ENCODE measurements at places on chromosomes 2 and 18.

- no peak for DNase-seq
Observed at GRCh38 chr2:230751062-230751461, 38.4 kb downstream of the CAB39 start.

GRCh38 chr2:52404866-52405265 lies 1362.7 kb upstream of the CHAC2 start:
- no peak for DNase-seq

GRCh38 chr2:99850084-99850710 lies 292.2 kb downstream of the AFF3 start:
- DNase-seq, result no peak

DNA sequence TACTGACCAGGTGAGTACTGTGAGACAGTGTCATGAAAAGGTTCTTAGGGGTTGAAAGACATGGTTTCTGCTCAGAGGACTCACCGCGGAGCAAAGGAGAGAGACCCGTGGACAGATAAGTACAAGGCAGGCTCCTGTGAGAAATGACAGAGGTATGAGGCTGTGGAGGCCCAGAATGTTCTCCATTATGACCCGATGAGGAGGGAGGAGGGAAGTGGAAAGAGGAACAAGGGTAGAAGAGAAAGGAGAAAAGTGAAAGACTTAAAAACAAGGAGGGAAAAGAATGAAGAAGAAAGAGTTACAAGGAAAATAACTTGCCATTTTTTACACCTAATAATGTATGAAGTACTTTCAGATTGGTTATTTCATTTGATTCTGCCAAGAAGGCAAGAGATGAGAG lies 29.8 kb downstream of the MAPRE3 start:
- no peak for DNase-seq

GRCh38 chr2:6181525-6181924 lies 489.3 kb downstream of the SOX11 start:
- DNase-seq, result no peak

DNA sequence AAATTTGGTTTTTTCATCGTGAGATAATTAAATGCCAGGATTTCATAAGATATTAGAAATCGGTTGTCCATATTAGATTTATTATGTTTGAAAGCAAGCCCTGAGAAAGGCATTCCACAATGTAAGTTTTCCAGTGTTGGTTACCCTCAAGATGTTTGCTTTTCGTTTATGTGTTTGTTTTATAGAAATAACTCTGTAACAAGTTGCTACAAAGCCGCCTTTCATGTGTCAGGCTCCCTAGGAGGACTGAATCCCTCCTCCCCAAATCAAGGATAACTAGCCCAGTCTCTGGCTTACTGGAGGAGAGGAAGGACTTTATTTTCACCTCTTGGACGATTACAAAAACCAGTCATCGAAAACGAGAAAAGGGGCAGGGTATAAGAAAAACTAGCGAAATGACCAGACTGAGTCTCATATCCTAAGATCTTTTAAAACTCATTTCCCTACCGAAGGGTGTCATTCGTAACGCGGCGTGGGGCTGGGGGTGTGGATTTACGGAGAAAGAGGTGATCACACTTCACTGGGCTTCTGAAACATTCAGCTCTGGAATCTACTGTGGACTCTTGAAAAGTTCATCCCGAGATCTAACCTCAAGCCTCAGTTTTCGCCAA lies 1.0 kb upstream of the PEX13 start:
- no peak for DNase-seq
